ENCODE measurements at places on chromosomes 16 and 17. TPM values are rescaled to one million over a fixed set of nuclear protein-coding genes. Genes with fewer than 3 reads are reported as not detected.
A peak's percentile ranks its signal among the peaks of the same experiment; 100 is the strongest.

Gene METRNL
- total RNA-seq: 41.1 TPM

Gene CORO6
- total RNA-seq: 18.1 TPM

Gene IGSF6
- not detected for total RNA-seq

Gene HOXB1
- not detected for total RNA-seq

Gene UTS2R
- total RNA-seq: not detected

Gene DUS1L
- total RNA-seq: 54.7 TPM

Gene TP53TG3C
- total RNA-seq: not detected

Gene OR1F1
- total RNA-seq: not detected

Gene SOX9
- 3.1 TPM for total RNA-seq

Gene NPW
- total RNA-seq: not detected

Gene RASL10B
- total RNA-seq: 15.6 TPM

Gene KDM6B
- 16.2 TPM for total RNA-seq

Gene AANAT
- not detected for total RNA-seq

Gene CSH2
- not detected for total RNA-seq

Gene CALB2
- total RNA-seq: not detected

Gene RNF112
- total RNA-seq: 1.4 TPM

- ATAC-seq: no peak
These were observed 892 bp downstream of the RBFOX3 start for GRCh38 chr17:79609673-79610645.

DNA sequence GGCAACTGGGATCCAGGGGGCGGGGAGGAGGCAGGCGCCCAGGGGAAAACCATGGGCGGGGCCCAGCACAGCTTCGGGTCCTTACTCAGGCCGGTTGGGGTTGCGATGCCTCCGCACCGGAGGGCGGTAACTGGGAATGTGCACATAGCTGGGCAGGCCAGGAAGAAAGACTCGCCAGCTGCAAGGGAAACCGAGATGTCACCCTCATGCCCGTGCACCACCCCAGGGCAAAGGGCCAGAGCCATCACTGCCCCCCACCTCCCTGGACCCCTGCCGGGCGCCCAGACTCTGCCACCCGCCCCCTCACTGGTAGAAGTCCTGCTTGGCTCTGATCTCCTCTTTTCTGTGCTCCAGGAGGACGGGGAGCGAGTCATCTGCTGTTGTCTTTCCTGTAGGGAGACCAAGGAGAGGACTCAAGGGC is 6.7 kb downstream of the ALOX12B start:
- ATAC-seq: no peak

DNA sequence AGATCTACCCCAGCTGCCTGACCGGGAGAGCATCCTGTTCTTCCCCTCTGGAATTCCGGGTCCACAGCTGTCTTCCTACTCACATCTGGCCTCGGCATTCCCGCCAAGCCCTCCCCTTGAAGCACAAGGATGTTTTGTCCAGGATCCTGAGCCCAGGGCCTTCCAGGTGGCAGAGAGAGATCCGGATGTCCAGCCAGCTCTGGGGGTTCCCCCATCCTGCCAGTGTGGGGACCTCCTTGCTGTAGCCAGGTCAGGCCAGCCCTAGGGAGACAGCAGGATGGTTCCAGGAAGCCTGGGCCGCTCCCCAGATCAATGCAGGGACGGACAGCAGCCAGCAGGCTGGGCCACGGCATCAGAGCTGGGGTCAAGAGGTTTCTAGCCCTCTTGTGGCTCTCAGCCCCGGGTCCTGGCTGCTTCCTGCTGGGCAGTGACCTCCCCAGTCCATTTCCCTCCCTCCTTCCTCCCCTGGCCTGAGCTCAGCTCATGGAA is 55.3 kb downstream of the SOCS3 start:
- ATAC-seq: peak; percentile 69

DNA sequence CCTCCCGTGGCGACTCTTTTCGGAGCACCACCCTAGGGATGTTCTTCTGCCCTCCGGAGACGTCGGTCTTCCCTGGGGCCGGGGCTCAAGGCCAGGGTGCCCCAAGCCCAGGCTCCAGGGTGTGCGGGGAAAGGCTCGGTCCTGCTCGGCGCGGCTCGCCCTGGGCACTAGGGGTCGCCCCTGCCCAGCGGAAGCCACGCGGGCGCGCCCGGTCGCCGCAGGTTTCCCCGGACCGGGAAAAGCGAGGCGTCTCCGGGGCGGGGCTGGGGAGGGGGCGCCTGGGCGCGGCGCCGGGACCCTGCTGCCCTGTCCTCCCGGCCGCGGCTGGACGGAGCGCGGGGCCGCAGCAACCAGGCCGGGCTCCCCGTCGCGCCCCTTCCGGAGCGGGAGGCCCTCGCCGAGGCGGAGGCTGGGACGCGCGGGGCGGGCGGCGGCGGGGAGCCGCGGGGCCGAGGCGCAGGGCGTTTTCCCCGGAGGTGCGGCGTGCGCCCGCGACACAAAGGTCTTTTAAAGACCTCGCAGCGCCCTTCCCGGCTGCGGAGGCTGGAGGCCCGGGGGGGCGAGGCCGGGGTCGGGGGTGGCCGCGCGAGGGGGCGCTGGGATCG is 76.4 kb downstream of the MRC2 start:
- ATAC-seq: peak; percentile 90

GRCh38 chr17:1203967-1204291 is 24.1 kb upstream of the ABR start:
- ATAC-seq: no peak

DNA sequence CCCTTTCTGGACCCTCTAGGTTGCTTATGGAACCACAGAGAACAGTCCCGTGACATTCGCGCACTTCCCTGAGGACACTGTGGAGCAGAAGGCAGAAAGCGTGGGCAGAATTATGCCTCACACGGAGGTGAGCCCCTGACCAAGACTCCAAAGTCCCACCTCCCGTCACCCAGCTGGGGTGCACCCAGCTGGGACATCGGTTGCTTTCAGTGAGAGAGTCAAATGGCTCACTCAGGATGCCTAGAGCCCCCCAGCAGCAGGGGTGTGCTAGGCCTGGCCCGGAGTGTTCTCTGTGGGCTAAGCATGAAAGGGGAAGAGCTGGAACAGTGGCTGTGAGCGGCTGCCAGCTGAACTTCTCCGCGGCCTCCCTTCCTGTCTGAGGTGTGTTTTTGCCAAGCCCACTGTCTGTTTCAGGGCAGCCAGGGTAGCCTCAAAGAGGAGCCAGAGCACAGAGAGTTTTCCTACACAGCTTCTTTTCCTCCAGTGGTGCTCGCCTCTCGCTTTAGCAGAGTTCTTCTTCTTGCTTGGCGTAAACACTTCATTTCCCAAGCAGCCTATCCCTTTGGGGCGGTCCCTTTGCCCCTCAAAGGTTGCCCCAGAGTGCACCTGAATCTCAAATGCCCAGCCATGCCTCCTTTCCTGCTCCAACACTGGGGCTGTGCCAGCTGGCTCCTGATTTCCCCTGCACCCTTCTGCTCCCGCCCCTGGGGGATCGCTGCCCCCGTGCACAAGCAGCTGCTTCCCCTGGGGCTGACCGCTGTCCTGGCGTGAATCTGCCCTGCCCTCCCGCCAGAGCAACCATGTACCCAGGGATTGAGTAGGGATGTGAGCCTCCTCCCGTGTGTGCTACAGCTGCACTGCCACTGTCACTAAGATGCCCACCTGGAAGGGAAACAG is 2.6 kb upstream of the CHAD start:
- no peak for ATAC-seq

DNA sequence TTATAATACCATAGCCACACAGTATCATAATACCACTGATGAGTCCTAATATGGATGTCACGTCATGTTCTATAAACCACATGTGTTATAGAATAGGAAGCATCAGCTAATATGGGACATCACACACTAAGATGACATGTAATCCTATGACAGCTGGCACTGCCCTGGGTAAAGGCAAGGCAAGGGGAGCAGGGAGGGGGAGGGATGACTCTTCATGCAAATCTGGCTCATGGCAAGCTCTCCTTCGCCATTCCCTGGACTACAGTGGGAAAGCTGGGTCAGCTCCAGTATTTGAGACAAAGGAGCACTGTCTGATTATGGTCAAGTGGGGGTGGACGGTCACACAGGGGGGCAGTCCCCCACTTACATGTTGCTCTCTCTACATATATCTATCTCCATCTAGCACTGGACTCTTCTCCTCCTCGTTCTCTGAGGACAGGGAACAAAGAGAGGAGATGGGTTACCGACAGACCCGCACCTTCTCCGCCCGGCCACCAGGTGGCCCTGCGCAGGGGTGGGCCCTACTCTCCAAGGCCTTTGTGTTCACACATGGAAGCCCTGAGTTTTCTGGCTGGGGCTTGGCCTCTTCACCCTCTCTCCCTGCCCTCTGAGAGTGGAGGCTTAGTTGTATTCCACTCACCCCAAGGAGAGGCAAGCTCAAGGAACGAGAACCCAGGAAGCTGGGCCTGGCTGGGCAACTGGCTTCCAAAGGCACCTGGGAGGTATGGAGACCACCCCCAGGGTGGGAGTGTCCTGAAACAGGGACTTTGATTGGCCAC is 23.4 kb upstream of the MPO start:
- ATAC-seq: no peak

DNA sequence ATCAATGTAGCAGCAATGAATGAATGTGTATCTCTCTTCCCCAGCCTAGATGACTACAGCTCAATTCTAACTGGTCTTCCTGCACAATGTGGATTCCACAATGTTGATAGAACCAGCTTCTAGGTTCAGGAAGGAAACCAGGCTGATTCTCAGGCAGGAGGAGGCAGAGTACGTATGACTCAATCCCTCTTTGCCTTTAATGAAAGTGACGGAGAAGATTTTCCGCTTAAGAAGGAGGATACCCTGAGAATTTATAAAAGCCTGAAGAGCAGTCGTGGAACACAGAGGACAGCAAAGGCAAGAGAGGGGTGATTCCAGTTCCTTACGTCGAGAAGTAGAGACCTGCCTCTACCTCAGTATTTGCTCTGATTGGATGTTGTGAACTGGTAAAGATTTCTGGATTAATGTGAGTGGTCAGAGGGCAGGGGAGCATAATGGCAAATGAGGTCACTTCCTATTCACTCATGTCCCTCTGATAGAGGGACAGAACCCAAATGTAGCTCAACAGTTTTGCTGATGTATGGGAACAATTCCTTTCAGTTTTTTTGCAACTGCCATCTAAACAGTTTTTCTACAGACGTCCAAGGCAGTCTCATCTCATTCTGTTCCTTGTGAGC is 15.0 kb upstream of the SLC16A11 start:
- no peak for ATAC-seq

GRCh38 chr17:66677201-66677981 is 157.5 kb upstream of the CACNG5 start:
- ATAC-seq: no peak

- ATAC-seq: peak; percentile 67
These were observed 111.2 kb downstream of the ANKRD11 start for GRCh38 chr16:89378947-89379771.

DNA sequence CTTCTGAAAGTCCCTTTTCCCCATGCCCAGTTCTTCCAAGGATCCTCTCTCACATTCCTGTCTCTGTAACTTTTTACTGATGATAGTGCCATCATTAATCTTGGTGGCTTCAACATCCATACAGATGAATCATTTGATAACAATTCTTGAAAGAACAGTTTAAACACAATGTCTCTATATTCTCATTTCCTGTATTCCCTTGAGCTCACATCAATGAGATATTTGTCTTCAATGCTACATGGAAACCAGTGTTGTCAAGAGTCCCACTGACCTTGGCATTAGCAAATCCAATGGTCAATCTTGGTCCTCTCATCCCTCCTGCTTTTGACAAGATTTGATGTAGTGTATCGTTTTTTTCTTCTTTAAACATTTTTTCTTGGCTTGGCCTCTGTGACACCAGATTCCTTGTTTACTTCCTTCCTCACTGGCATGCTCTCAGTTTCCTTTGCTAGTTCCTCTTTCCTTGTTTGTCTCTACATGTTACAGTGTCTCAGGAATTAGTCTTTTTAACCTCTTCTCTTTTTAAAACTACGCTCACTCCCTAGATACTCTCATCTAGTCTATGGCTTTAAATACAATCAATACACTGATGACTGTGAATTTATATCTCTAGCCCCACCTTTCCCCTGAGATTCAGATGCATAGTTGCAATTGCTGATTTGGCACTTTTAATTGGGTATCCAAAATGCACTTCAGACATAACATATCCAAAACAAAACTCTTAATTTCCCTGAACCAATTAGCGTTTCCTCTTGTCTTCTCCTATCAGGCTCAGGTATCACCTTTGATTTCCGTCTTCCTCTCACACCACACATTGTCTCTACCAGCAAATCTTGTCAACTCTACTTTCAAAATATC is 134.0 kb downstream of the MYO1D start:
- ATAC-seq: no peak

DNA sequence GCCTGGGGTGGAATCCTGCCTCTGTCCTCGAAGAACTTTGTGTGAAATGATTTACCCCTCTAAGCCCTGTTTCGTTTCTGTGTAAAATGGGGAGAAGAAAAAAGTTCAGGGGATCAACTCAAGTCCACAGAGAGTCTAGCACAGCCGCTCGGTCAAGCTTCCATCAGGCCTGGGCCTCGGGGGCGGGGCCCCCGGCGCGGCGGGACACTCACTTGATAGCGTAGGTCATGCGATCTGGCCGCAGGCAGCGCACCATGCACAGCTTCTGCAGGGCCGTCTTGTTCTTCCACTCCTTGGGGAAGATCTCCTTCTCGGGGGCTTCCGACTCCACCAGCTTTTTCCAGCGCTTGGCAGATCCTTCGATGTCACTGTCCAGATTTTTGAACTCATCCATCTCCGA is 65.9 kb downstream of the PGS1 start:
- no peak for ATAC-seq

- ATAC-seq: no peak
These were observed 41.5 kb downstream of the TMEM235 start for GRCh38 chr17:78272914-78273258.

DNA sequence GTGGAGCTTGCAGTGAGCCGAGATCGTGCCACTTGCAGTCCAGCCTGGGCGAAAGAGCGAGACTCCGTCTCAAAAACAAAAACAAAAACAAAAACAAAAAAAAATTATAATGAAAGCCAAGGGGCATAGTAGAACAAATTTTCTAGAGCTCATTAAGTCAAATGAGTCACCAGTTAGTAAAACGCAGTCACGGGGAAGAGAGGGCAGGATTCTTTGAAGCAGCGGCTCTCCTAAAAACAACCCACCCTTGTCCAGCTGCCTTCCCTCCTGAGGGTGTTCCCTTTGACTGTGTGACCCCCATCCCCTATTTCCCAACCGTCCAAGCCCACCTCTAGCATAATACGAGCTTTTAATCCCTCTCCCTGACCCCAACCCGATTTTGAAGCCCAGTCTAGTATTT is 44.1 kb upstream of the STH start:
- no peak for ATAC-seq

DNA sequence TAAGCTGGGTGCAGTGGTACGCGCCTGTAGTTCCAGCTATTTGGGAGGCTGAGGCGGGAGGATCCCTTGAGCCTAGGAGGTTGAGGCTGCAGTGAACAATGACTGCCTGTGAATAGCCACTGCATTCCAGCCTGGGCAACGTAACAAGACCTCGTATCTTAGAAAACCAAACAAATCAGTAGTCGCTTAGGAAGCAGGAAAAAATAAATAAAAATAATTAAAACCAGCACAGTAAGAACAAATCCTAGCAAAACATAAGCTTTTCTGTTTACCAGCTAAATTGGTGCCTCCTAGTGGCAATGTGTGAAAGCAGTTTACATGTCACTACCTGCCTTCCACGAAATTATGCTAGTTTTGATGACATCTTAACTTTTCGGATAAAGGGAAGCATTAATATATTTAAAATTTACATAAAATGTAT is 1.3 kb downstream of the ARMC5 start:
- ATAC-seq: no peak

- ATAC-seq: no peak
These were observed 19.6 kb downstream of the MGAT5B start for GRCh38 chr17:76887802-76888201.

GRCh38 chr17:82872591-82873520 is 33.0 kb upstream of the ZNF750 start:
- no peak for ATAC-seq

- ATAC-seq: no peak
These were observed 8.4 kb upstream of the PLK1 start for GRCh38 chr16:23670137-23670776.

All from gastroesophageal sphincter (tissue), 4 donors.